ENCODE measurements at places on chromosomes 16 and 17.

DNA sequence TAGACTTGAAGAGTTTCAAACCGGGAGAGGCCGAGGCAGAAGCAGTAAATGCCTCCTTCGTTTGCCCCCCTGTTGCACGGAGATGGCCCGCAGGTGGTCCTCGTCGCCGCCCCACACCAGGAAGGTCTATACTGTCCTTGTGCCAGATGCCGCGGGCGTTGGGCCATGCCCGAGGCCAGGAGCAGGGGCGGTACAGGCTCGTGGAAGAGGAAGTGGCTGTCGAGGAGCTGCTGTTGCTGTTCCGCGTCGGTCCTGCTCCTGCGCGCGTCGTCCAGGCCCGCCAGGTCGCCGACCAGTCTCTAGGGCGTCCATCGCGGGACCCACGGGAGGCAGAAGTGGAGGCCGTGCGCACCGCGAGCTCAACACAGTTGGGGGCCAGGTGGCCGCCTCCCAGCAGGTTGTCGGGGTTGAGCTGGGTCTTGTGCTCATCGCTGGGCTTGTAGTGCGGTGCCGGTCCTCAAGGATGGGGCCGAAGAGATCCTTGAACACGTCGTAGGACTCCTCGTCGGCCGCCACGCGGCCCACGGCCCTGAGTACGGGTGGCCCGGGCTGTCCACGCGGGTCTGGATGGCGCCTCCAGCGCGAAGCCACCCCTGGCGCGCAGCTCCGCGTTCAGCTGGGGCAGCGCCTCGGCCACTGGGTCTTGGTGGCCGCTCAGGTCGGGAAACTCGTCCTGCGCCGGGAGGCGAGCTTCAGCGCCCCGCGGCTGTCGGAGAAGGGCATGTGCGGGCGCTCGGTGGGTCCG is 13.1 kb upstream of the C16orf87 start:
- no peak for DNase-seq

DNA sequence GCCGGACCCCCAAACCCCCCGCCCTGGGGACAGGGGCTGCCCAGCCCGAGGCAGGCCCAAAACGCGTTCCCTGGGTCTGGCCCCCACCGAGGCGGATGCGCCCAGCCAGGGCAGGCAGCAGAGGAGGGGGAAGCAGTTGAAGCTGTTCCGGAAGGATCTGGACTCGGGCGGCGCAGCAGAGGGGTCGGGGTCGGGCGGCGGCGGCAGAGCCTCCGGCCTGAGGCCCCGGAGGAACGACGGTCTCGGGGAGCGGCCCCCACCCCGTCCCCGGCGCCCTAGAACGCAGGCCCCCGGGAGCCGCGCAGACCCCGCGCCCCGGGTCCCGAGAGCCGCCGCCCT is 22.9 kb upstream of the ZFPM1 start:
- DNase-seq, result no peak

DNA sequence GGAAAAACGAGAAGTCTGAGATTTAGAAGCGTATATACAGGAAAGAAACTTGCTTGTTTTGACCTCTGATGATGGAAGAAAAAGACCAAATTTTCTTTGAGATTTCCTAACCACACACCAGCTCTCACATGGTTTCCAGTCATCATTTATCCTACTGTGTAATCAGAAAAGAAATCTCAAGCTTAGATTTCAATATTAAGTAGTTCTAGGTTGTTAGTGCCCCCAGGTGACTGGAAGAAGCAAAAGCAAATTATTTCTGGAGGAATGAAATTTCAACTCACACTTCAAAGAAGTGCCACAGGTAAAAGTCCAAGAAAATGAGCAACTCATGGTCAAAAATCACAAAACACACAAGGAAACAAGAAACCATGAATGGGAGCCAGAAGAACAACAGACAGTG is 51.8 kb upstream of the KDM6B start:
- no peak for DNase-seq

GRCh38 chr16:55543472-55543871 is 23.0 kb upstream of the CAPNS2 start:
- DNase-seq, result no peak

DNA sequence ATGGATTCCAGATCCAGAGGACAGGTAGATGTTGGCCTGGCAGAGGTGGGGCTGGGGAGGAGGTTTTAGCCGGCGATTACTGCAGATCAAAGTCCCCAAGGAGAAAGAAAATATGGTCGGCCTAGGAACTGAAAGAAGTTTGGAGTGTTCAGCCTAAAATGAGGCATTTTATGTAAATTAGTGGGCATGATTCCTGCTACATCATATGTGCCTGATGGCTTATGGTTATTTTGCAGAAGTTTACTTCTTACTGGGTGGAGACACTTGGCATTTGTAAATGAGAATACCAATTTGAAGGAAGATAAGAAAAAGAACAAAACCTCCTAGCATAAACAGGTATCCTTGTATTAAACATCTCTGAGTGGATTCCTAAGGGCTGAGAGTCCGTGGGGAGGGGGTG is 149.3 kb downstream of the FOXL1 start:
- no peak for DNase-seq

Data from HAP-1 (cell line).